ENCODE measurements at places on chromosomes 4 and X. TPM values are rescaled to one million over a fixed set of nuclear protein-coding genes. Genes with fewer than 3 reads are reported as not detected.

DNA sequence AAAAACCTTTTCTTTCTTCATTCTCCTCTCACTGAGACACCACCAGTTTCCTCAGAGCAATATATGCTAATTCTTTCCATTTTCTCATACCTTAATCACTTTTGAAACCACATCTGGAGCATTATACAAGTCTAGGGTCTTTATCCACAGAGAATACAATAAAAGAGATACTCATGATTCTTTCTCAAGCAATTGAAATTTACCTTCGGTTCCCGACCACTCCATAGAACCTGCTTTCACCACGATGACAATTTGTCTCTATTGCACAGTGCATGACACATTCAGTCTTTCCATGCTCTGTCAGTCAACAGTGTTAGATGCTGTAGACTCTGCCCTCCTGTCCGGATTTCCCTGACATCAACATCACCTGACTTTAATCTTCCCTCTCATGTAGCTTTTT, 409.3 kb upstream of the NWD2 start:
- DNase-seq: no peak

Gene TMPRSS11F
- not detected for polyA plus RNA-seq

- no peak for DNase-seq
Observed at GRCh38 chr4:140603286-140603685, 34.5 kb upstream of the UCP1 start.

DNA sequence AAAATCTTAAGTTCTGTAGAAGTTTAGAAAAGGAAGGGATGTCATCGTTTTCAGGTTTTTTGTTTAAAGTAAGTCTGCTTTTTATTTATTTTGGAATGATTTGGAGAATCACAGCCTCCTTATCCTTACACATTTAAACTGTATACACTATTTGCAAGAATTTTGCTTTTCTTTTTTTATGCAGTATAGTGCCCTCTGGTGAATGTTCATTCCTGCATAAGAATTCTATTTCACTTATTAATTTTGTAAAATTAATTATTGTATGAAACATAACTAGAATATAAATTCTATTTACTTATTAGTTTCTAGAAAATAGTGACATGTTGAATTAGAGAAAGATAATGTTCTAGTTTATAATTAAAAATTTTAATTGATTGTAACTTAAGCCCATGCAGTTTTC, 44.6 kb downstream of the DACH2 start:
- DNase-seq: no peak

Gene P2RY4
- polyA plus RNA-seq: 0.21 TPM

Gene CT45A1
- polyA plus RNA-seq: not detected

GRCh38 chrX:153030801-153031200, 25.5 kb upstream of the PNMA3 start:
- DNase-seq: no peak

Gene HPGD
- 73.6 TPM for polyA plus RNA-seq

GRCh38 chrX:154731184-154731583, 19.7 kb downstream of the GAB3 start:
- DNase-seq: no peak

DNA sequence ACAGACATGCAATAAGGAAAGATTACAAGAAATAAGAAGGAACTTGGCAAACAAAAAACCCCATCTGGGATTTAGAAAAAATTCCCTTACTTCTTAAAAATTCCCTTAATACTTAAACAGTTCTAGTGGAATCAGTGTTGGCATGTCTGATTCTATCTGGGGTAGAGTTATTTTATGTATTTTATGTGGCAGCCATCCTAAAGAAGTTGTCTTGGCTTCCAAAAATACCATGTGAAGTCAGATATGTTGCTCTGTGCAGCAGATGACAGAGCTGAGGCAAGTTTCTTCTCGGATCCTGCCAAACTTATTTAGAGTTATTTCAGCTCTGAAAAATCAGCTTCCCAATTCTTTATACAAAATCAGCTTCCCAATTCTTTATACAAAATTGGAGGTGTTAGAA, 14.7 kb downstream of the YY2 start:
- DNase-seq: no peak

DNA sequence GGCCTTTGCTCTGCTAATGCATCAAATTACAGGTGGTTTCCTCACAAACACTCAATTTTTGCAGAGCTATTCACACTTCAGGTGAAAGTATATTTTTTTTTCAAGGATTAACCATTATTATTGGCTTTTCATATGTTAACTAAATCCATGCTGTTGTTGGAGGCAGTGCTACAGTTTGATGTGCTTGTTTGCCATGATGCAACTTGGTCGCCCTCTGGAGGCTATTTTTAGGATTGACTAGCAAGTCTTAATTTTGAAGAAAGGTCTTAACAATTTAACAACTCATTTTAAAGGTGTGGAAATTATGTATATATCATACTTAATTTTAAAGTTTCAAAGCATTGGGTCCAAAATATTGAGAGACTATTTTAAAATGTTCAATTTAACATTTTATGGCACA, 168.8 kb upstream of the FAM47A start:
- DNase-seq: no peak

- no peak for DNase-seq
Observed at GRCh38 chrX:53678667-53679066, 7.9 kb downstream of the HUWE1 start.

GRCh38 chr4:158208963-158209640, 1.2 kb upstream of the TMEM144 start:
- DNase-seq: no peak

DNA sequence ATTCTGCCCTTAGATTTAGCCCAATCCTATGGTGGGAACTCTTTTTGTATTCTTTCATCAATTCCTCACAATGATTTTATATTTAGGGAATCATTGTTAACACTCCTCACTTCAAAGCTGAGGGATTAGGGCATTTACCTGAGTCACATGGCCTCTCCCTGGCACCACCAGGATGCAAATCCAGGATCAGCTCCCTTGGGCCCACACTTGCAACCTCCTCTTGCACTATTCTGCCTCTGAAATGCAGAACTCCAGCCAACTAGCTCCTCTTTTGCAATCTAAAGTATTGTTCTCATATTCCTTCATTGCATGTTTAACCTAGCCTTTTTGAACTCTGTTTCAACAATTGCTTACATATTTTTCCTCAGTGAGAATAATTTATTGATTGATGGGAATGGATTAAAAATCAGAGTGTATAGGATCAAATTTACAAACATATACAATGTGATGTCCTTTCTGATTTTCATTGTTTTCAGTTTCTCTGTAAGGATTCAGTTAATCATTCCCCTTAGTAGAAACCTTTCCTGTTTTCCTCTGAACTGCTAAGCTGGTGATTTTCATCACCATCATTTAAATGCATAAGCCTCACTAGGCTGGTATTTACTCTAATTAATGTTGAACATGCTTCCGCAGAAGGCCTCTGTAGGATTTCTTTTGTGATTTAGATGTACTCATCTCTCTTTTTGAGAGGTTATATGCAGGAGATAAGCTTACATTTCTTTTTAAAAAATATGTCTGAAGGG, 3.3 kb upstream of the RELL1 start:
- no peak for DNase-seq

DNA sequence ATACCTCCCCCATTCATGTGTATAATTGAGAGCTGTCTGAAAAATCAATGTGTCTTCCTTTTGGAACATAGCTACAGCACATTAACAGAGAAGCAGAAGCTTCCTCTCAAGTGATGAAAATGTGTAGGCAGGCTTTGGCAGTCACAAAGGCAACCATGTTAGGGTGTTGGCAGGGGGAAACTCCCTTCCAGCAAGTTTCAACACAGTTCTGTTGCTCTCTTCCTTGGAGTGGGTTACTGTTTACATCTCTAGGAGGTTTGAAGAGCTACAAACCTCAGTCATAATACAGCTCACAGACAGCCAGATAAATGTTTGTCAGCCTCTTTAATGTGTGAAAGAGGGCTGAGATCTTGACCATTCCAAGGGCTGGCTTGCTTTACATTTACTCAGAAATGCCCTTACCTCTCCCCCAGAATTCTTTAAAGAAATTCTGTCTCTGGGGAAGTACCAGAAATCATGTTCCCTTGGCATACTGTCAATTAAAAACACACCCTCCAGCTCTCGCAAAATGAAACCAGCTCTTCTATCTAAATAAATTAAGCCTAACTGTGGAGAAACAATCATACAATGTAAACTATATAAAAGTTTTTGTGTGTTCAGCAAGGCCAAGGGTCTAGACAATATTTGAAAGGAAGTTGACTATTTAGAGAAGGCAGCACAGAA, 18.9 kb downstream of the ZBTB33 start:
- DNase-seq: no peak

Gene PAGE4
- 0.90 TPM for polyA plus RNA-seq

- DNase-seq: no peak
Observed at GRCh38 chr4:122091836-122092405, 60.2 kb upstream of the BLTP1 start.

DNA sequence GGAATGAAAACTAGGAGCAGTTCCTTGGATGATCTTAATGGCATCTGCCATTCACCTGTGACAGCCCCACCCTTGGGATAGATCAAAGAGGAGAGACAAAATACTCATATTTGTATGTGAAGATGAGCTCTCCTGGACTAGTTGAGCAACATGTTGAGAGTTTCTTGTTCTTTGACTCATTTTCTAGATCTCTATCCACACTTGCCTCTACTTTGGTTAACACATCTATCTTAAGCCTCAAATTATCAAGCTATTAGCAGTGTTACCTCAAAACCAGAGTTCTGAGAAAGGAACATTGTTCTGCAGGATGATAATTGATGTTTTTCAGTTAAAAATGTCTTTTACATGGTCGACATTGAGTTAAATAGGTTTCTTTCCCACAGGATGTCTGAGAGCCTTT, 94.2 kb upstream of the TEX13D start:
- no peak for DNase-seq

Gene BEND2
- 0.04 TPM for polyA plus RNA-seq

Gene FHDC1
- polyA plus RNA-seq: 5.1 TPM

DNA sequence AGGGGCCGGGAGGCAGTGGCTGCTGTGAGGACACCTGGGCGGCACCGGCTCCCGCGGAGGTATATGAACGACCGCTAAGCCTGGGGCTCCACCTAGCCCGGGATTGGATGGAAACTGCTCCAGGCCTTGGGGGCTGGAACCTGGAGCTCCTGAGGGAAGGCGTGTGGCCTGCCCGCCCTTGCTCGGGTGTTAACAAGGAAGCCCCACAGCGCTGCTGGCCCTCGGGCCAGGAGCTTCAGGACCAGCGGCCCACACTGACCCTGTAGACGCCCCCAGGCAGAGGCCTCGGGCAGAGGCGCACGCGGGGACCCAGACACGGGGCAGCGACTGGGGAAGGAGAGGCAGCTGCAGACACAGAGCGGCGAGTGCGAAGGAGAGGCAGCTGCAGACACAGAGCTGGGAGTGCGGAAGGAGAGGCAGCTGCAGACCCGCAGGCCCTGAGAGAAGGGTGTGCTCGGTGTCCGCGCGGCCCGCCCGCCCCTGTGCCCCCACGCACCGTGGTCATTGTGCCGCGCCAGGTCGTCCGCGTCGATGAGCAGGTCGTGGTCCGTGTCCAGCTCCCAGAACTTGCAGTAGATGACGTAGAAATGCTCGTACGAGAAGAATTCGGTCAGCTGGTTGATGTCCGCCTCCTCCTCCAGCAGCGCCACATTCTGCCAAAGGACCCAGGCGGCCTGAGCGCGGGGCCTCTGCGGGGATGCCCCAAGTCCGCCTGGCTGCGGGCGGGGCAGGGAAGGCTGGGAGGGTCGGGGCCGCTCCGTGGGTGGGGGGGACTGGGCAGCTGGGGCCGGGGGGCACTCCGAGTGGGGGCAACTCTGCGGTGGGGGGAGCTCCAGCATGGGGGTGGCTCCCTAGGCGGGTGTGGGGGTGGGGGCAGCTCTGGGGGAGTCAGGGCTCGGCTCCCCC, 26.7 kb upstream of the GTPBP6 start:
- DNase-seq: no peak

- no peak for DNase-seq
Observed at GRCh38 chr4:89438102-89438831, 130.7 kb upstream of the GPRIN3 start.

DNA sequence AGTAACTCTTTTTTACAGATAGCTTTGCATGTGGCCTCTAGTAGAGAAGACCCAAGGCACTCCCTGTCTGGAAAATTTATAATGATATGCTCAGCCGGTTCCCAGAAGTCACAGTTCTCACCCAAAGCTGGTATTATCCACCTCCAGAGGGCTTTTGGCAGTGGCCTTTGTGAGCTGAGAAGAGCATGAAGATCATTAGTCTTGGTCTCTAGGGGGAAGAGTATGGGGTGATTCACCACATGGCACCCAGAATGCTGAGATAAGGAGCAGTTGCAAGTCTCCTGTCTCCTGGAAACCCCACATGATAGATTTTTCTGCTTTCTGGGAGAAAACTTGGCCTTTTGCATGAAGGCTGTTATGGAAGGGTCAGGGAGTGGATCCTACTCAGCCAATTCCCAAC, 75.4 kb upstream of the PRPS1 start:
- DNase-seq: no peak

- DNase-seq: no peak
Observed at GRCh38 chrX:16113978-16114565, 9.3 kb upstream of the GRPR start.

Gene WDFY3
- polyA plus RNA-seq: 53.4 TPM

DNA sequence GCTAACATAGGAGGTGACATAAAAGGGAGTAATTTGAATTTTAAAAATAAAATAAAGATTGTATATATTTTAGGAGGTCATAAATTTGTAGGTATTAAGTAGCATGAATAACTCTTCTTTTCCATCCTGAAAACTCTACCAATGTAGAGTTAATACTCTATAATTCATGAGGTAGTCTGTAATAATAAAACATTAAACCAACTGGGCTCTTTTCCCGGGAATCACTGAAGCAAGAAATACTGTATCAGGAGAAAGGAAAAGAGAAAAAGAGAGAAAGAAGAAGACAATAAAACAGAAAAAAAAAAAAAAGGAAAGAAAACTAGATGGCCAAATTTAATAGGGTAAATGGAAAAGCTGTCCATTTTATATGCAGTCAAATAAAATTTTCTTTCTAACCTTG, 984.4 kb downstream of the CCSER1 start:
- no peak for DNase-seq

Gene BBS12
- polyA plus RNA-seq: 15.7 TPM

DNA sequence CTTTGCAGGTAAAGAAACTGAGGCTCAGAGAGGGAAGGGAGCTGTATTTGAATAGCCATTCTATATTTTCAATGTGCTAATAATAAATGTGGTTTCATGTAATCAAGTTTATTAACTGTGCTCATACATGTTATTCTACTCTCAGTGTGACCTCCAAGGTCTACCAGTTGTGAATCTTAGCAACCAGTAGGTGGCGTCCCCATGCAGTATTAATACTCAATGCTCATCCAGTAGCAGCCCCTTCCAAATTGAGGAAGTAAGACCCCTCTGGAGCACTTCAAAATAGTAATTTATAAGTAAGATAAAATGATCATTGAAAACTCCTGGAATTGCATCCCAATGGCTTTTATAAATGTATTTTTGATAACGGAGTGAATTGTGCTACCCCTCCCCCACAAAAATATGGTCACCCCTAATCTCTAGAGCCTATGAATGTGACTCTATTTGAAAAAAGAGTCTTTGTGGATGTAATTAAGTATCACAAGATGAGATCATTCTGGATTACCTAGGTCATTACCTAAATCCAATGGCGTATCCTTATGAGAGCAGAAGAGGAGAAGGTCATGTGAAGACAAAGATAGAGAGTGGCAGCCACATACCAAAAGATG, 20.4 kb upstream of the SEPSECS start:
- no peak for DNase-seq

GRCh38 chrX:134883137-134883700, 107.6 kb upstream of the SMIM10 start:
- DNase-seq: no peak

Gene TMEM192
- polyA plus RNA-seq: 41.5 TPM
